SK-N-SH (cell line): ENCODE measurements at places on chromosomes 6 and 20.

GRCh38 chr6:48765352-48765961, 654.5 kb upstream of the PTCHD4 start:
- no peaks in the 10 kb centered on the region for H3K27me3 ChIP-seq
- H3K4me3 ChIP-seq: no peak overlapping the region
- no peaks in the 10 kb centered on the region; the same call in 1 of the 2 replicates for H3K4me1 ChIP-seq
- H3K27ac ChIP-seq: no peak overlapping the region
- peak; percentile 22 for DNase-seq

GRCh38 chr20:54654450-54654849, 179.1 kb downstream of the DOK5 start:
- H3K4me1 ChIP-seq: peaks cover 3% of the 10 kb centered on the region; the same call in 1 of the 2 replicates
- H3K27me3 ChIP-seq: no peaks in the 10 kb centered on the region
- no peaks in the 10 kb centered on the region for H3K36me3 ChIP-seq
- DNase-seq: no peak
- no peak overlapping the region for H3K4me3 ChIP-seq

DNA sequence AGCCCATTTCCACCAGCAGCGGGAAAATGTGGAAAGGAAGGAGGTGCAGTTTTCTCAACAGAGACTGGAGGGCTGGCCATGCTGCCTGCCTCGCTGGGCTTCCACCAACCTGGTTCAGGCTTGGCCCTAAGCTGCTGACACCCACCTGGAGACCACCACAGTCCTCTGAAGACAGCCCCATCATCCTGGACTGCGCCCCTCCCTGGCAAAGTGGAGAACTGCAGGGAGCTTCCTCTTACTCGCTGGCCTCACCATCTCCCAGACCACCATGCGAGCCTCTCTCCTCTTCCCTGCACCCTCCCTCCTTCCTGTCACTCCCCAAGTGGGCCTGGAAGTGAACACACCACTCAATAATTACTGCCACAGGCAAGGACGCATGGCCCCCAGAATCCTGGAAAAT, 71.5 kb downstream of the PSMG4 start:
- H3K36me3 ChIP-seq: no peaks in the 10 kb centered on the region
- H3K4me1 ChIP-seq: peaks cover 9% of the 10 kb centered on the region; the same call in 1 of the 2 replicates
- H3K27ac ChIP-seq: no peak overlapping the region
- H3K4me3 ChIP-seq: no peak overlapping the region
- DNase-seq: no peak
- peaks cover 45% of the 10 kb centered on the region for H3K27me3 ChIP-seq

- H3K36me3 ChIP-seq: no peaks in the 10 kb centered on the region
- no peaks in the 10 kb centered on the region for H3K4me1 ChIP-seq
- H3K4me3 ChIP-seq: no peak overlapping the region
- H3K27me3 ChIP-seq: no peaks in the 10 kb centered on the region
- DNase-seq: no peak
- peak overlapping the region; percentile 11; the same call in 1 of the 2 replicates for H3K27ac ChIP-seq
Observed at GRCh38 chr20:15071085-15071808, 733.8 kb upstream of the FLRT3 start.

- H3K27ac ChIP-seq: no peak overlapping the region
- H3K27me3 ChIP-seq: no peaks in the 10 kb centered on the region
- DNase-seq: peak; percentile 43
- peaks cover 13% of the 10 kb centered on the region; the same call in 1 of the 2 replicates for H3K4me1 ChIP-seq
- H3K36me3 ChIP-seq: peaks cover 62% of the 10 kb centered on the region
Observed at GRCh38 chr6:152267967-152268845, 369.0 kb downstream of the SYNE1 start.

GRCh38 chr6:14791526-14791925, 454.3 kb upstream of the JARID2 start:
- H3K4me1 ChIP-seq: peaks cover 5% of the 10 kb centered on the region
- H3K27ac ChIP-seq: no peak overlapping the region
- H3K4me3 ChIP-seq: no peak overlapping the region
- H3K36me3 ChIP-seq: no peaks in the 10 kb centered on the region

DNA sequence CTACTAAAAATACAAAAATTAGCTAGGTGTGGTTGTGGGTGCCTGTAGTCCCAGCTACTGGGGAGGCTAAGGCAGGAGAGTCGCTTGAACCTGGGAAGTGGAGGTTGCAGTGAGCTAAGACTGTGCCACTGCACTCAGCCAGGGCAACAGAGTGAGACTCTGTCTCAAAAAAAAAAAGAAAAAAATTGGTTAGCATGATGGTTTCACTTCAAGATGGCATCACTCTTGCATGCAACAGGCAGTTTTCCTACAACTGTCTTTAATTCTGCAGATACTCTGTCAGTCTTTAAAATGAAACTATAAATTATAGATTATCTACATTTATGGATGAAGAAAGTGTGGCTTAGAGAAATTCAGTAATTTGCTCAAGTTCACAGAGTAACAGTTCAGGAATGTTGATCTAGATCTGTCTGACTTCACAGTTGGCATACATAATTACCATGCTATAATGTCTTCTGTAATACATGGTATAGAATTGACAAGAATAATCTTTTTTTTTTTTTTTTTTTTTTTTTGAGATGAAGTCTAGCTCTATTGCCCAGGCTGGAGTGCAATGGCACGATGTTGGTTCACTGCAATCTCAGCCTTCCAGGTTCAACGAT, 27.0 kb downstream of the ITCH start:
- H3K4me3 ChIP-seq: no peak overlapping the region
- peaks cover 26% of the 10 kb centered on the region for H3K4me1 ChIP-seq
- no peak for DNase-seq
- H3K27me3 ChIP-seq: no peaks in the 10 kb centered on the region
- peak overlapping the region; percentile 84 for H3K27ac ChIP-seq
- peaks cover 7% of the 10 kb centered on the region; the same call in 1 of the 2 replicates for H3K36me3 ChIP-seq

DNA sequence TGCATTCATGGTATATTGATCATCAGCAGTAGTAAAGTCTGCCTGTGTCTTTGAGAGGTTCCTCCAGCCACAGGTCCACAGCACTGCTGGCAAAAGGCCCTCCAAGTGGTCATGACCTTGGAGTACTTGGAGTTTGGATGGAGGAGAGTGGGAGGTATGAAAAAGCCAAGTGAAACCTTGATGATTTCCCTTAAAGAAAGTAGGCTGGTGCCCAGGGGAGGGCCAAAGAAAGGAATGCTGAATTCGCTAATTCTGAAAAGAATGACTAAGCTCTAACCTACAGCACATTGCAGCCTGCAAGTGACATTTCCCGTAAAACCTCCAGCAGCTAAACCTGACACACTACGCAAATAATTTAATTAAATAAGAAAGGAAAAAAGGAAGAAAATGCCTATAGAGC, 223.4 kb upstream of the TAB2 start:
- H3K4me3 ChIP-seq: no peak overlapping the region
- H3K27ac ChIP-seq: peak overlapping the region; percentile 75
- peaks cover 13% of the 10 kb centered on the region for H3K4me1 ChIP-seq
- no peak for DNase-seq
- peaks cover 4% of the 10 kb centered on the region for H3K36me3 ChIP-seq

- DNase-seq: peak; percentile 30
- peaks cover 4% of the 10 kb centered on the region; the same call in 1 of the 2 replicates for H3K4me1 ChIP-seq
- no peaks in the 10 kb centered on the region for H3K36me3 ChIP-seq
Observed at GRCh38 chr6:35569011-35569461, 56.3 kb upstream of the TULP1 start.

GRCh38 chr20:62709537-62709905, 885 bp downstream of the NTSR1 start:
- peaks cover 30% of the 10 kb centered on the region for H3K27me3 ChIP-seq
- H3K27ac ChIP-seq: no peak overlapping the region
- H3K4me3 ChIP-seq: peak overlapping the region; percentile 10; the same call in 1 of the 2 replicates

- H3K4me1 ChIP-seq: no peaks in the 10 kb centered on the region
- no peak overlapping the region for H3K4me3 ChIP-seq
- no peak overlapping the region for H3K27ac ChIP-seq
- no peaks in the 10 kb centered on the region for H3K27me3 ChIP-seq
- no peak for DNase-seq
- H3K36me3 ChIP-seq: no peaks in the 10 kb centered on the region
Observed at GRCh38 chr6:154503658-154504057, 6.8 kb downstream of the CNKSR3 start.

DNA sequence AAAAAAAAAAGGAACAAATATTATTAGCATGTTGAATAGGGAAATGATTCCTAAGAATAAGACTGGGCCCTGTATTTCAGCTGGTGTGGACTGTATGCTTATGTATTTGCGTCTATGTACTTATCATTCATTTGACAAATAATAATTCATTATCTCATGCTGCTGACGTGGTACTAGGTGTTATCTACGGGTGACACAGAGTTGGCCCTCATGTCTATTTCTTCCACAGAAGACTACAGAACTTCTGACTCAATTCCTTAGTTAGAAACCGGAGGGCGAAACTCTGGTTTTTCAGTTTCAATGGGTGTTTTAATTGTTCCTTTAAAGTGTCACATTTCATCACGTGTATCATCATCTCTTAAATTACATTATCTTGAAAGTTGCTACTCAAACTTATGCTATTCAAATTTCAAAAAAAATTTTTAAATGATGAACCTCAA, 305.9 kb downstream of the CLIC5 start:
- H3K36me3 ChIP-seq: no peaks in the 10 kb centered on the region
- H3K27ac ChIP-seq: no peak overlapping the region
- peaks cover 9% of the 10 kb centered on the region; the same call in 1 of the 2 replicates for H3K4me1 ChIP-seq
- no peaks in the 10 kb centered on the region for H3K27me3 ChIP-seq

GRCh38 chr20:36285746-36286447, 20.2 kb upstream of the DLGAP4 start:
- DNase-seq: no peak
- no peaks in the 10 kb centered on the region for H3K36me3 ChIP-seq
- no peak overlapping the region for H3K27ac ChIP-seq
- no peaks in the 10 kb centered on the region; the same call in 1 of the 2 replicates for H3K27me3 ChIP-seq
- H3K4me3 ChIP-seq: no peak overlapping the region

DNA sequence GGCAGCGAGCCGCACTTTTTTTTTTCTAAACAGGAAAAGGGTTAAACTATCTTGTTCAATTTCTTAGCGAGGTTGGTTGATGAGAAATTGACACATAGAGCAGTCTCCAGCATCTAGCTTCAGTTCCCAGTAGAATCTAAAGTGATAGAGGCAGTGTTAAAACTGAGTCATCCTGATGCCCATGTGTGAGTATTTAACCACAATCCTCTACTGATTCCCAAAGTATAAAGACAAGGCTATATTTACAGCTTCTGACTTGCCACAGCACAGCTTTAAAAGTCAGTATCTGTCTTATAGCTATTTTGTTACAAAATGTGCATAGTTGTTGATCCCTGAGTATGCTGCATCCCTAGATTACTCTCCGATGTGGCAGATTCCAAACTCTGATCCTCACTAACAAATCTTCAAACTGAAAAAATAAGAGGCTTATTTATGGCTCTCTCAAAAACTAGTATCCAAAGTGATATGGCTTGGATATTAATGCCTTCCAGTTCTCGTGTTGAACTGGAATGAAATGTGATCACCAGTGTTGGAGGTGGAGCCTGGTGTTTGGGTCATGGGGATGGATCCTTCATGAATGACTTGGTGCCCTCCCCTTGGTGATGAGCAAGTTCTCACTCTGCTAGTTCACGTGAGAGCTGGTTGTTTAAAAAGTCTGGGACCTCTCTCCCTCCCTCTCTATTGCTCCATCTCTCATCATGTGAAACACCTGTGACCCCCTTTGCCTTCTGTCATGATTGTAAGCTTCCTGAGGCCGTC, 13.1 kb upstream of the POPDC3 start:
- H3K27ac ChIP-seq: peak overlapping the region; percentile 2; the same call in 1 of the 2 replicates
- H3K4me1 ChIP-seq: peaks cover 8% of the 10 kb centered on the region; the same call in 1 of the 2 replicates
- H3K36me3 ChIP-seq: no peaks in the 10 kb centered on the region
- H3K27me3 ChIP-seq: no peaks in the 10 kb centered on the region

DNA sequence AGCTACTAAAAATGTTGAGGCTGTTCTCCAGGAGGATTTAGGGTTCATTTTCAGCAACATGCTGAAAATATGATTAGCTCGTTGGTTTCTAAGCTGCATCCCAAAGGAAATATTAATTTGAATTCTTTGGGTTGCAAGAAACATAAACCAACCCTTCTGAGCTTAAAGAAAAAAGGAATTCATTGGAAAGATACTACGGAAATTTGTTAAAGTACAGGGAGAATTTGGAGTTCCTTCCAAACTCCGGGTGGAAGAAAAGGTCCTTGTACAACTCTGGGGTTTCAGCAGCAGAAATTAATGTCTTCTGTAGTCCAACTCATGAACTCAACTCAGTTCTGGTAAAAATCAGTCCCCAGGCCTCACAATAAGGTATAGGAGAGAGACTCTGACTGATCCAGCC, 712.9 kb downstream of the UTRN start:
- H3K4me3 ChIP-seq: no peak overlapping the region
- no peaks in the 10 kb centered on the region for H3K27me3 ChIP-seq
- no peak overlapping the region for H3K27ac ChIP-seq
- no peaks in the 10 kb centered on the region for H3K4me1 ChIP-seq
- no peak for DNase-seq
- H3K36me3 ChIP-seq: no peaks in the 10 kb centered on the region
